ENCODE measurements at places on chromosomes 7 and 10. TPM values are rescaled to one million over a fixed set of nuclear protein-coding genes. Genes with fewer than 3 reads are reported as not detected.

Gene SFTPA1
- 0.10 TPM for polyA plus RNA-seq

- DNase-seq = peak; percentile 21
- H3K27ac ChIP-seq = no peak within 1 kb of the TSS
- H3K4me3 ChIP-seq = peak within 1 kb of the TSS; percentile 23
- H3K27me3 ChIP-seq = no peaks in the 10 kb centered on the region
- H3K4me1 ChIP-seq = peaks cover 2% of the 10 kb centered on the region
Measured at GRCh38 chr7:111090846-111091245, at the start of gene LRRN3. TSS of gene LRRN3 (plus strand) at chr7:111091127. CDS start at chr7:111122773, 31,646 bp downstream.

DNA sequence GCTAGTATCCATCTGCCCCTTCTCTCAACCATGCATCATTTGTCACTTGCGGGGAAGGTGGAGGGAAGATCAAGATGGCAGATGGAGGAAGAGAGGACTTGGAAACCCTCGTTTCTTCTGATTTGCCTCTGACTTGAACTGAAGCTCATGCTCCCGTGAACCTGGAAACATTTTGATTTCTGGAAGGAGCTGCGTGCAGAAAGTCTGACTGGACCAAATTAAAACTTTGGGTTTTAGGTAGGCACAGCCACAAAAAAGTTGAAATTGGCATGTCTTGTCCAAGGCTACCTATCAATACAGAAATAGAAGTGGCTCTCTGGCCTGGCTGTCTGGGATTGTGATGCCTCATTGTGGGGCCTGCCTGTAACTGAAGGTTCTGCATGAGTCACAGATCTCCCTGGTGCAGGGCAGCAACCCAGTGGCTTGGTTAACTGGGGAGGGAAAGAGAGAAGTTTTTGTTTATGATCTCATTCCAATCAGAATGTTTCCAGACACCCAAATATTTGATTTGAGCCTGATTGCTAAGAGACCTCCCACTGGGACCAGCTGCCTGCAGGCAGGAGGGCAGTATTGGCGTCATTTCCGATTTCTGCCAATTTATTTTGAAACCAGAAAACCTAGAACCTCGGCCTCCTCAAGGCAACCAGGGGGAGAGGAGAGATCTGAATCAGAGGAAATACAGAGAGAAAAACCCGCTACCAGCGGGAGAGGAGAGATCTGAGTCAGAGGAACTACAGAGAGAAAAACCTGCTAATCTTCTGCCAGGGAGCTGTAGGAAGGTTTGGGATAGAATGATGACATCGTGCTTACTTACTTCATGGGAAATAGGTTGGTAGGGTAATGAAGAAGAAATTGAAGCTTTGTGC lies 363.6 kb downstream of the ANKRD30A start:
- no peak overlapping the region for H3K27ac ChIP-seq
- no peak for DNase-seq
- no peak overlapping the region for H3K4me3 ChIP-seq
- H3K36me3 ChIP-seq = no peaks in the 10 kb centered on the region
- H3K27me3 ChIP-seq = no peaks in the 10 kb centered on the region
- H3K4me1 ChIP-seq = no peaks in the 10 kb centered on the region

- no peak for DNase-seq
- H3K4me1 ChIP-seq = no peaks in the 10 kb centered on the region
- no peaks in the 10 kb centered on the region for H3K27me3 ChIP-seq
Measured at GRCh38 chr7:101546308-101546936, 82.7 kb downstream of the MYL10 start.

DNA sequence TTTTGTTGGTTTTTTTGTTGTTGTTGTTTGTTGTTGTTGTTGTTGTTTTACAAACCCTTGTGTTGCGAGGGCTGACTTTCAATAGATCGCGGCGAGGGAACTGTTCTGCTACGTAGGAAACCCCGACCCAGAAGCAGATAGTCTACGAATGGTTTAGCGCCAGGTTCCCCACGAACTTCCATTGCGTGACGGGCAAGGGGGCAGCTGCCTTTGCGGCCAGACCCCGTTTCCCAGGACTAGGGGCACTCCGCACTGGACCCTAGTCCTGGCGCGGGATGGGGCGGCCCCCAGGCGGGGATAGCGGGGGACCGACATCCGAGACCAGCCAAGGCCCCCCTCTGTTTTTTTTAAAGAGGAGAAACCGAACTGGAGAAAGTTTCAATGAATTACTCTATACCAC lies 119.6 kb downstream of the LRRTM3 start:
- no peak overlapping the region for H3K27ac ChIP-seq
- no peak for DNase-seq
- no peak overlapping the region for H3K4me3 ChIP-seq
- no peaks in the 10 kb centered on the region for H3K27me3 ChIP-seq
- no peaks in the 10 kb centered on the region for H3K4me1 ChIP-seq
- no peaks in the 10 kb centered on the region for H3K36me3 ChIP-seq

DNA sequence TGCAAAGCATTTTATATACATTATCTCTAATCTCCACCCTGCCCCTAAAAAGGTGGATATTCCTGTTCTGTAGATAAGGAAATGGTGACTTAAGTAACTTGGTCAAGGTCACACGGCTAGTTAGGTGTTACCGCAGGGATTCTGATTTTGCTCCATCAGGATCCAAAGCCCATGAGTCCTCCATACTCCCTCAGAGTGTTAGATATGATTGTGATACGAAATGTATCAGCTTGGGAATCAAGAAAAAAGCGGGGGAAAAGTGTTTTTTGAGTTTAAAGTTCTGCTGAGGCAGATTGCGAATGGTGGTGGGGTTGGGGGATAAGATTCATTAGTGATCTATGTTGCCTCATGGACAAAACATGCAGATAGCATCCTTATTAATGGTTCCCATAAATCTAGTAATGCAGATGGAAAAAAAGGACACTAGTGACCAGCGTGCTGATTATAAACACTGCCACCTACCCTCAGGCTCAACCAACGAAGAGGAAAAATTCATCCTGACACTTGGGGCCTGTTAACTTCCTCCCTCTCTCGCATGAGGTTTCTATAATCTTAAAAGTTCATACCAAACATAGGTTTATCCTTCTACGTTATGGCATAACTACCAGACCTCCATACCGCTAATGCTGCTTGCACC lies 2.3 kb downstream of the ICA1 start:
- no peak overlapping the region for H3K4me3 ChIP-seq
- H3K27me3 ChIP-seq = no peaks in the 10 kb centered on the region
- H3K27ac ChIP-seq = no peak overlapping the region
- no peaks in the 10 kb centered on the region for H3K36me3 ChIP-seq
- no peaks in the 10 kb centered on the region for H3K4me1 ChIP-seq

DNA sequence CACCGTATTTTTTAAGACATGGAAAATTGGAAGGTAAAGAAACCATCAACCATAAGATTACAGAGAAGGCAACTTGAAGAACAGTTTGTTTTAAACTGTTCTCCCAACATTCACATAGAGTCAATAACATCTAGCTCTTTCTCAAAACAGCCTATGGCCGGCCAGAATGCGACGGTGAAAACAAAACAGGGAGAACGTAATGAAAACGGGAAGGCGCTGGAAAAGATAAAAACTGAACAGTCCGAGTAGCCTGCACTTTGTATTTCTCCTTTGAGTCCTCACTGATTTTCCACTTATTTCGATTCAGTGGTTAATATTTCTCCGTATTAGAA lies 637 bp downstream of the MICU1 start:
- H3K36me3 ChIP-seq = no peaks in the 10 kb centered on the region
- peaks cover 7% of the 10 kb centered on the region for H3K4me1 ChIP-seq
- H3K27ac ChIP-seq = peak overlapping the region; percentile 87
- no peak for DNase-seq
- peak overlapping the region; percentile 70 for H3K4me3 ChIP-seq
